Midbrain (tissue), 1 donor: ENCODE measurements at places on chromosomes 7 and 10.

DNA sequence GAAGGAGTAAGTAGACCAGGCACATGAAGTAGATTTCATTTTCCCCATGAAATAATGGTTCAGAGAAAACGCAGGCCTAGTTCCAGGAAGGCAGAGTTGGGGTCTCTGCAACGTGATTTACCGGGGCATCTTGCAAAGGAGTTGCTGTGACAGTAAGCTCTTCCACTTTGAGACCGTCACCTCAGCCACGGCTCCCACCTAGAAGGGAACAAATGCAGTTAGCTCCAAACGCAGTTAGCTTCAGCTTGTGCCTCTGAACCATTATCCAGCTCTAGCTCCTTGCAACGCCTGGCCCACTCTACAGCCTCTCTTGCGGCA is 7.0 kb upstream of the MYO1G start:
- no peak for DNase-seq

GRCh38 chr7:133815611-133816210 is 311.4 kb upstream of the LRGUK start:
- no peak for DNase-seq

DNA sequence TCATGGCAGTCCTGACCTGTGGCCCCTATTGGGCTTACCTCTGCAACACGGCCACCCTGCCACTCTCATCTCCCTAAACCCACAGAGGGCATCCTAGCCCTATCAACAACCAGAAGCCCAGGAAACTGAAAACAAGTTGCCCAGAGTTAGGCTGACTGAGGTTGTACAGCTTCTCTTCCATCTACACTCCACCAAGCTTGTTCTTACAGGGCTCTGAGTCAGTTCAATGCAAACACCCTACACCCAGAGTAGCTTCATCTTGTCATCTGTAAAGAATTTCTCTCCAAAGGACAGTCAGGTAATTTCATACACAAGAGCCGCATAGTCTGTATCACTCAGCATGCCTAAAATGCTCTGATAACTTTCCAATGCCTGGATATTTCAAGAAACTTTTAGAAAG is 175.4 kb downstream of the ARID5B start:
- no peak for DNase-seq

GRCh38 chr7:366161-366803 is 76.3 kb downstream of the FOXL3 start:
- no peak for DNase-seq

DNA sequence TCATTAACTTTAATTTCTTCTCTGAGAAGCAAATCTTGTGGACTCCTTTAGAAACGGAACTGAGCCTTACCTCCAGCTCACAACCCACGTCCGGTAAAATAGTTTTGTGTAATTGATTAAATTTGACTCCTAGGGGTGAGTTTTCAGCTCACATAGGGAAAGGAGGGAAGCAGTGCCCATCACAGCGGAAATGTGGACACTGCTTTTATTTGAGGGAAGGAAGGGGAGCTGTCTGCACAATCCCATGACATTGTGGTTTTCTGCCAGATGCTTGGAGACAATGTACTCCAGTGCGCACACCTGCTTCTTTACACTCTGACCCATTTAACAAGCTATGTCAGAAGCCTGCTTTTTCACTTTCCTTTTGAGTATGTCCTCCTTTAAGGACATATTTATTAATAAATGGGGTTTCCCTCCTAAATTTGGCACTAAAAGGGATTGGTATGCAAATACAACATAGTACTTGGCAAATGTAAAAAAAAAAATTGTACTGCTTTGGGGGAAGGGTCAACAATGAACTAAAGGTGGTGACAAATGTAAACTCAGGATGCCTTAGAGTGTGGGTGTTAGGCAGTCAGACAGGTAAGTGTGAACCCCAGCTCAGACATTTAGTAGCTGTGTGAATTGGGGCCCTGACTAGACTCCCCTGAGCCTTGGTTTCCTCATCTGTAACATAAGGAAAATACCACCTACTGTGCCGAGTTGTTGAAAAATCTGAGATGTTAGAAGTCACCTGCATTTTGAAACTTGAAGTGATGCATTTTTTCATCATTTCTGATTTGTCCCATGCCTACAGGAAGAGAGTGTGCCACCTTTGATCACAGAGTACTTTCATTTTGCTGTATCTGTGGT is 90.2 kb upstream of the KLF6 start:
- DNase-seq: no peak

DNA sequence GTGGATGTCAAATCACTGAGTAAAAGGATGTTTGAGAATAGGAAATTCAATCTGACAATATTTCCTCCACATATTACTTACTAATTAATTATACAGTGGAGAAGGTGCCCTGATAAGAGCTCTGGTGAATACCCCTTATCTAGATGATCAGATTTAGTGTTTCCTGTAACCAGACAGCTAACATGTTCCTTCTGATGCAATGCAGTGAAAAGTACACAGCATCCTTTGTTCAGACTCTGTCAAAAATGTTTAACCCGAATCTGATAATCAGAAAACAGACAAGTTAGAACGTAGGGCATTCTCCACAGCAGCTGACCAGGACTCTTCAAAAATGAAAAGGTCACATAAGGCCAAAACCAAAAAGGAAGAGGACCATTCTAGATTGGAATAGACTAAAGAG is 46.2 kb downstream of the WDR11 start:
- no peak for DNase-seq

DNA sequence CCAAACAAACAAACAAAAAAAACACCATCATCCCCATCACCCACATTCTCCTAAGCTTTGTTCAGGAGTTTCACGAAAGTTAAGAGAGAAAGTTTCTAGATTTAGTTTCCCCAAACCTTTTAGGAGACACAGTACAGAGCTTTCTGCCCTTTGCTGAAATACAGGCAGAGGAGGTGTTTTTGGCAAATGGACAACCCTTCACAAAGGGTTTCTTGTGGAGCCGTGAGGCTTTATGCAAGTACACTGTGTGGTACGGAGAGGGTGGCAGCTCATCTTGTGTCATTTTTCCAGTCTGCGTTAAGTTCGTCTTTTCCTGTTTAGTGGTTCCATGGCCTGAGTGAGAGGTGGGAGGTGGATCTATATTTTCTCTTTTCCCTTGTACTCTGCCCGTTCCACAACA is 215.5 kb upstream of the PRKCQ start:
- peak; percentile 23 for DNase-seq
